GM12878 (cell line): ENCODE measurements at places on chromosomes 4 and X. TPM values are rescaled to one million over a fixed set of nuclear protein-coding genes. Genes with fewer than 3 reads are reported as not detected.

Gene TMSB15A
- total RNA-seq, result not detected in 2 replicates

Gene SUPT20HL2
- total RNA-seq, result not detected in 2 replicates

Gene SLIT2
- 0.05 and 0.24 TPM in 2 replicates for total RNA-seq

Gene MAN2B2
- 14.2 and 14.5 TPM in 2 replicates for total RNA-seq

Gene GAB1
- 3.4 and 5.3 TPM in 2 replicates for total RNA-seq

Gene SHOX
- total RNA-seq, result not detected in 2 replicates

Gene CCKAR
- not detected in 2 replicates for total RNA-seq

Gene SLAIN2
- total RNA-seq, result 34.8 and 39.2 TPM in 2 replicates

Gene BEX2
- 0.56 and 0.80 TPM in 2 replicates for total RNA-seq

Gene TMEM156
- total RNA-seq, result 18.4 and 20.8 TPM in 2 replicates

Gene CLTRN
- 0.38 TPM in 1 of 2 replicates, not detected in the other for total RNA-seq

Gene UGT2B7
- 0.77 and 1.0 TPM in 2 replicates for total RNA-seq

Gene RIPPLY1
- not detected in 2 replicates for total RNA-seq

Gene AKAP4
- not detected in 2 replicates for total RNA-seq

Gene L1CAM
- total RNA-seq, result 0.24 and 0.64 TPM in 2 replicates

Gene C4orf50
- 0.05 and 0.08 TPM in 2 replicates for total RNA-seq

Gene ARL9
- not detected in 2 replicates for total RNA-seq

Gene CXCL11
- not detected in 2 replicates for total RNA-seq
